ENCODE measurements at places on chromosomes 7 and 10.

- no peak for DNase-seq
Observed at GRCh38 chr7:18221377-18222293, 194.0 kb upstream of the PRPS1L1 start.

GRCh38 chr7:23184709-23185359, 3.0 kb downstream of the NUP42 start:
- peak; percentile 27 for DNase-seq

GRCh38 chr7:127986581-127987521, 44.4 kb downstream of the LRRC4 start:
- DNase-seq, result no peak

- no peak for DNase-seq
Observed at GRCh38 chr7:75667938-75668337, 70.8 kb downstream of the HIP1 start.

- DNase-seq, result no peak
Observed at GRCh38 chr10:43754569-43755260, 106.0 kb upstream of the ZNF32 start.

GRCh38 chr7:51276967-51277366, 39.6 kb downstream of the COBL start:
- DNase-seq, result no peak

DNA sequence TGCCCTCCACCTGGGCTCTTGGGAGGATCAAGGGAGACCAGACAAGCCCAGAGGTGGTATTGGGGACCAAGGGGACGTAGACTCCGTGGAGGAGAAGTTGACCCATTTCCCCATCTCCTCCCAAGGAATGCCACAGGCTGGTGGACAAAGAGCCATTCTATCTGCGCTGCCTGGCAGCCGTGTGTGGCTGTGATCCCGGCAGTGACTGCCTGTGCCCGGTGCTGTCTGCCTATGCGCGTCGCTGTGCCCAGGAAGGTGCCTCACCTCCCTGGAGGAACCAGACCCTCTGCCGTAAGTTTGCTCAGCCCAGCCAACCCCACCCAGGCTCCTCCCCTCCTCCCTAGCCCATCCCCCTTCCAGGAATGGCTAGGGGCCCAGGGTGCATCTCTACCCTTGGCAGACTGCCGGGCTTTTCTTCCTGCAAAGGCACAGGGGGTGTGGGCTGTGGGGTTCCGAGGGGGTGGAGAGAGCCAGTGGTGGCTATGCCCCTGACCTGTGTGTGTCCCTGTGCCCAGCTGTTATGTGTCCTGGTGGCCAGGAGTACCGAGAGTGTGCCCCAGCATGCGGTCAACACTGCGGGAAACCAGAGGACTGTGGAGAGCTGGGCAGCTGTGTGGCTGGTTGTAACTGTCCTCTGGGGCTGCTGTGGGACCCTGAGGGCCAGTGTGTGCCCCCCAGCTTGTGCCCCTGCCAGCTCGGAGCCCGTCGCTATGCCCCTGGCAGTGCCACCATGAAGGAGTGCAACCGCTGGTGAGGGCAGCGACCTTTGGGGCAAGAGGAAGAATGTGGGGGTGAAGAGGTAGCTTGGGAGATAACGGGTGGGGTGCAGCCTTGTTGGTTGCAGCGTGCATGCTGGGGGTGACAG, 10.2 kb upstream of the ZNF467 start:
- DNase-seq, result no peak

GRCh38 chr7:22861576-22861975, 38.9 kb upstream of the TOMM7 start:
- no peak for DNase-seq

- DNase-seq, result no peak
Observed at GRCh38 chr10:62689712-62690111, 114.8 kb upstream of the ADO start.

DNA sequence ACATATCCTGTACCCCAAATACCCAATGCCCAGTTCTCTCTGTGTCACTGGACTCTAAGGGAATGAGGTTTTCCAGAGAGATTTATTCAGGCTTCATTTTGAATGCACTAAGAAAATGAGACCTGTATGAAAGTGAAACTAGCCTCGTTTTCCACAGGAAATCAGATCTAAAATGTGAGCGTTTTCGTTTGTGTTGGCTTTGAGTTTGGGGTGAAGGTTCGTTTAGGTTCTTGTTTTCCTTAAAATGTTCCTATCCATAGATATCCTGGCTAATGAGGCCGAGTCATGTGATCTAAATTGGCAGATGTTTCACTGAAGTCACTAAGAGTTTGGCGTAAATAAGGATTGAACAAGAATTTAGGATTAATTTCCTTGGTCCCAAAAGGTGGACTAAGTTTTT, 90.9 kb upstream of the BMPER start:
- DNase-seq, result no peak

All from activated CD4-positive, alpha-beta T cell treated with anti-CD3 and anti-CD28 coated beads for 36 hours (primary cell).